ENCODE measurements at places on chromosomes 4 and X.

- peak; percentile 14 for DNase-seq
These were observed 152.5 kb upstream of the STX18 start for GRCh38 chr4:4694296-4694772.

- DNase-seq, result no peak
These were observed 627 bp upstream of the FAT4 start for GRCh38 chr4:125313989-125314667.

DNA sequence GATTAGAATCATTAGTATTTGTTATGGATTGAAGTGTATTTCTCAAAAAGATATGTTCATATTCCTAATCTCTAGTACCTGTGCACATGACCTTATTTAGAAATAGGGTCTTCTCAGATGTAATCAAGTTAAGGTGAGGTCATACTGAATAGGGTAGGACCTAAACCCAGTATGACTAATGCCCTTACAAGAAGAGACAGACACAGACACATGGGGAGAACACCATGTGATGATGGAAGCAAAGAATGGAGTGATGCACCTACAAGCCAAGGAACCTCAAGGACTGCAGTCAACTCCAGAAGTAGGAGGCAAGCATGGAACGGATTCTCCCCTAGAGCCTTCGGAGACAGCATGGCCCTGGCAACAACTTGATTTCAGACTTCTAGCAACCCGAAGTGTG lies 31.4 kb downstream of the OTUD4 start:
- no peak for DNase-seq

- DNase-seq, result no peak
These were observed 4.6 kb upstream of the PIN4 start for GRCh38 chrX:72176981-72177380.

- DNase-seq, result no peak
These were observed 571.9 kb downstream of the SPOCK3 start for GRCh38 chr4:166662266-166662843.

GRCh38 chr4:84973856-84974255 lies 7.4 kb upstream of the WDFY3 start:
- no peak for DNase-seq

- no peak for DNase-seq
These were observed 119.5 kb upstream of the AFF2 start for GRCh38 chrX:148380650-148381561.

DNA sequence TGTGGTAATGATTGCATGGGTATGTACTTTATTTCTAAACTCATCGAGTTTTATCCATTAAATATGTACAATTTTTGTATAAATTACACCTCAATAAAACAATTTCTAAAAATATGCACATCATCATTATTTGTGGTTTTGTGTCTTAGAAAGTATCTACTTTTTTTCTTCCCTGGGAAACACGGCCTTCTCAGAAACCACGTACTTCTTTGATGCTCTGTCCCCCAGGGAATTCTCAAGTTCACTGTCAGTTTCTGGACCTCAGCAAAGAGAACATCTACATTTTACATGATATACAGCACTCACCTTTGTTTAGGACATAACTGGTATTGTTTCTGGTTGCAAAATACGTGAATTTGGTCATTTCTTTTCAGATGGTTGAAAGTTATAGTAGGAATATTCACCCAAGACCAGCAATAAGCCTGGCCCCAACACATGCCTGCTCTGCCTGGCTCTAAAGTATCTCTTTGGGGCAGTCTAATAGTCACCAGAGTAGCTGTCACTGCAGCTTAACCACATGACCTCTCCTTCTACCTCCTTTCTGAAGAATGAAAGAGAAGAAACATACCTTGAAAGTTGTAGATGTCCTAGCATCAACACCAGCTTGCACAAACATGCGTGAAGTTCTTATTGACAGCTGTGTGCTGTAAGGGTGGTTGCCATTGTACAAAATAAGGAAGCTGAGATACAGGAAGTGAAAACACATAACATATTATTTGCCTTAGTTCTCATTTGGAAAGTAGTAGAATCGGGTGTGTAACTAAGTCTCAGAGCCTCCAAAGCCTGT lies 48.4 kb upstream of the SPANXN4 start:
- no peak for DNase-seq

GRCh38 chr4:99341426-99341825 lies 11.1 kb downstream of the ADH1C start:
- no peak for DNase-seq

- DNase-seq, result no peak
These were observed 204.8 kb upstream of the RASGEF1B start for GRCh38 chr4:81676537-81676936.

DNA sequence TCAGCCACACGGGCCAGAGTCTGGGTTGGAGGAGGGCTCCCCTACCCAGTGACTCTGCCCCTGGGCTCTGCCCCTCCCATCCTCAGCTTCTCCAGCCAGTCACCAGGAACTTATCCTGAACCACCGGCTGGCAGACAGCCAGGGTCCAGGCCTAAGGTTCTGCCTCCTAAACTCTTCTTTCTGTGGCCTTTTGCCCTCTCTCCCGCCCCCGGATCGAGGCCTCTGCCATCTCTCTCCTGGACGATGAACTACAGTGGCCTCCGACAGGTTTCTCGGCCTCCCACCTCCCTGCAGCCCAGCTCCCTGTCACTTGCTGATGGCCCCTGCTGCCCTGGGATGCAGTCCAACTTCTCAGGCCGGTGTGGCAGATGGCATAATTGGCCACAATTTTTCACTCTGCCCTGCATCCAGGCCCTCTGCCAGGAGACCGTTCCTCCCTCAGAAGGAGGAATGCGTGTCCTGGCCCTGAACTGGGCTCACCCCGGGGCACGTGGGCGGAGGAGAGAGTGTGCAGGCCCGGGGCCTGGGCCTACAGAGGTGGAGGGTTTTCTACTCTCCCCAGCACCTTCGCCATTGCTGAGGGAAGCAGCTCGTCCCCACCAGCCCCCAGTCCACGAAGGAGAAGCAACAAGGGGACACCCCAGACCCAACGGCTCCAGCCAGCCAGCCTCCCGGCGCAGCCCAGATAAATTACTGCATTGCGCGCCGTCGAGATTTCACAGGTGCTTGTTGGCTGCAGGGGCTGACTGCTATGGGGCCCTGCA lies 81.9 kb upstream of the LRPAP1 start:
- peak; percentile 91 for DNase-seq

GRCh38 chr4:10333942-10334341 lies 123.3 kb downstream of the ZNF518B start:
- no peak for DNase-seq

DNA sequence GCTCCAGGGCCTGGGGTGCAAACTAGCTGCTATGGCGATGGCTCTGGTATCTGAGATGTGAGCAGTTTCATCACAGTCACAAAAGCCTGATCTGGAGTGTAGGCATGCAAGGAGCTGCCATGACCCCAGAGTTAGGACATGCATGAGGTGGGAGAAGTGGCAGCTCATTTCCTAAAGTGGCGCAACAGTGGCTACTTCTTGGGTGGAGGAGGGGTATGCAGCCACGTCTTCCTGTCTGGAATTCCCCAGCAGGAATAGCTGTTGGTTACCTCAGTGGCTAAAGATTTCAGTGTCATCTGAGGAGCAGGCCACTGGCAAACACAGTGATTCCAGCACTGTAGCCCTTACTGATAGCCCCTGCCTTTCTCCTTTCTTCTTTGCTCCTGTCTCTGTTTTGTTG lies 1382.5 kb downstream of the C4orf33 start:
- DNase-seq, result no peak

- DNase-seq, result no peak
These were observed 197.1 kb upstream of the MAGEB18 start for GRCh38 chrX:25941087-25941486.

- peak; percentile 41 for DNase-seq
These were observed 169.8 kb downstream of the CLCN4 start for GRCh38 chrX:10326578-10326977.

- DNase-seq, result no peak
These were observed 233.9 kb upstream of the MAB21L2 start for GRCh38 chr4:150348079-150348478.

GRCh38 chr4:67874986-67875385 lies 8.8 kb downstream of the TMPRSS11D start:
- DNase-seq, result no peak

GRCh38 chr4:80229590-80229989 lies 32.3 kb downstream of the PRDM8 start:
- DNase-seq, result no peak

- DNase-seq, result no peak
These were observed 16.0 kb upstream of the C4orf36 start for GRCh38 chr4:86908251-86908657.

GRCh38 chrX:10486373-10486772 lies 134.0 kb downstream of the MID1 start:
- DNase-seq, result no peak

DNA sequence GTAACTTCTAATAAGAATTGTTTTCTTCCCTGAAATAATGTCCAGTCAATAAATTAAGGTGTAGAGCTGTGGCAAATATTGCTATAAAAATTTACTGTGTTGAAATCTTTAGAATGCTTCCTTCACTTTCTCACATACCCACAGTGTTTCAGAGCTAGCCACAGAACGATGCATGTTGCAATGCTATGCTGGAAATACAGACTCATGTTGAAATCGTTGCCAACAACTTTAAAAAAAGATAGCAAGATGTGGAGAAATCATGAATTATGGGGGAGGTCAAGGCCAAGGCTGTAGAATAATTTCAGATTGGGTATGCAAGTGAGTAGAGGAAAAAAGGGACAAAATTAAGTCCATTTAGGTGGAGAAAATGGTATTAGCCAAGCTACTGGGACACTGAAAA lies 204.8 kb downstream of the VEGFC start:
- DNase-seq, result no peak
